Hypothalamus (tissue), 51 donors: ENCODE measurements at places on chromosomes 4 and X.

- no peak for DNase-seq
Measured at GRCh38 chr4:85391589-85392410, 83.2 kb upstream of the ARHGAP24 start.

GRCh38 chrX:115350711-115351381, 61.3 kb downstream of the LUZP4 start:
- DNase-seq: no peak

DNA sequence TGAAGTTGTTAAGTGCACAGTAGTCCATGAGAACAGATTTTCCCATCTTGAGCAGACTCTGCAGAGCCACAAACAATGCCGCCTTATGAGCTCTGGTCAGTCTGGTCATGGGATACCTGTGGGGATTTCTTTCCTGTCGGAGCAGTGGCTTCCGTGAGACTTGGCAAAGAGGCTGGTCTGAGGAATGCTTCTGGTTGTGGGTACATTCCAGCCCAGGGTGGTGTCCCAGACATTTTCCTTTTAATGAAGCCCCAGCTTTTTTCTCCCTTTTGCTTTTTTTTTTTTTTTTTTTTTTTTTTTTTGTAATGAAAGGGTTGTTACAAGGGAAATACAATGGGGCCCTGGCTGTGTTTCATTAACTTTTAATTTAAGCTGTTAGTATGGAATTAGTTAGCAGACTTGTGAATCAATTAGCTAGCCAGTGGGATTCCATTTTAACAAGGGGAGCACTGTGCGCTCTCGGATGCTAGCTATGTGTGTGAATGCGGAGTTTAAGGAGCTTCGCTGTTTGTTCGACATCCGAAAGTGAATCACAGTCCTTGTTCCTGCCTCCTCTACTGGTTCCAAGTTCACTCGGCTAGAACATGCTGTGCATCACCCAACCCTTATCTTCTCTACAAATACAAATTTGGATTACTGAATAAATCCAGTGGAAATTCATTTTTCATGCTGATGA, 225.1 kb downstream of the CBR4 start:
- no peak for DNase-seq

GRCh38 chr4:78610546-78611214, 59.1 kb downstream of the ANXA3 start:
- no peak for DNase-seq

- DNase-seq: no peak
Measured at GRCh38 chr4:150525321-150525868, 56.6 kb upstream of the MAB21L2 start.

- DNase-seq: no peak
Measured at GRCh38 chrX:116321711-116322110, 114.7 kb upstream of the SLC6A14 start.

DNA sequence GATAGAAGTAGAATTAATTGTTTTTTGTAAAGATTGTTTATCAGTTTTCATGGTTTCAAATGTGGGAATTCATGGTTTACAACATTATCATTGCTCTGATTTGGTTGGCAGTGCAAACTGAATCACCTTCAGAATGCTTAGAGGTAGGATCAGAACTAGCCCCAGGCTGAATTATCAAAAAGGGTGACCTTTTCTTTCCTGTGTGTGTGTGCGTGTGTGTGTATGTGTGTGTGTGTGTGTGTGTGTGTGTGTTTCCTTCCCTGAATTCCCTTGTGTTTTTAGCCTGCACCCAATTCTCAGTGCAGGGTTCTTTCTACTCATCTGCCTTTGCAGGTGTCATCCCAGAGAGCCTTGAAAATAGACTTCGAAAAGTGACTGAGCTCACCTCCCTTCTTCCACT, 125.0 kb downstream of the BMPR1B start:
- no peak for DNase-seq

- DNase-seq: no peak
Measured at GRCh38 chr4:153594210-153594609, 89.9 kb upstream of the TLR2 start.

DNA sequence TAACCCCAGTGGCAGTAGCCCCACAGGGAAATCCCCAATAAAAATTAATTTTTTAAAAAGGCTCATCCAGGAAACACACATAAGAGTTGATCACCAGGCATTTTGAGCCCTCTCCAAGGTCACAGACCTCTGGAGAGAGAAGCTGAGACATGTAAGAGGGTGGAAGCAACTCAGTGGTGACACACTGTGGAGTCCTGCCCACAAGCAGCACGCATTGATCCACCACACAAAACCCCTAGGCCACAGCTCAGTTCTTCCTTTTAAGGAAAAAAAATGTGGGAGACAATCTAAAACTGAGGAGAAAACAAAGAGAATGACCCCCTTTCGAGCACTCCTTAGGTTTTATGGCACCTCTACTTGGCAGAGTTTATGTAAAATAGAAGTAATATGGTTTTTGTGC, 71.7 kb upstream of the S100G start:
- DNase-seq: no peak
